Immature natural killer cell (primary cell): ENCODE measurements at places on chromosomes 7 and 10. TPM values are rescaled to one million over a fixed set of nuclear protein-coding genes. Genes with fewer than 3 reads are reported as not detected.

The MINDY4 gene
- not detected for polyA plus RNA-seq

The ACHE gene
- polyA plus RNA-seq: not detected

The VAX1 gene
- not detected for polyA plus RNA-seq

The PAPSS2 gene
- 0.14 TPM for polyA plus RNA-seq

The EN2 gene
- polyA plus RNA-seq: not detected

The OR2A14 gene
- polyA plus RNA-seq: not detected

The UNCX gene
- not detected for polyA plus RNA-seq

The LEP gene
- not detected for polyA plus RNA-seq

The FXYD4 gene
- not detected for polyA plus RNA-seq

The HSPA12A gene
- polyA plus RNA-seq: not detected

The TUBAL3 gene
- not detected for polyA plus RNA-seq

The BNIP3 gene
- 9.0 TPM for polyA plus RNA-seq

The ZNF365 gene
- 4.2 TPM for polyA plus RNA-seq

The SLC13A1 gene
- not detected for polyA plus RNA-seq

The SFTPA2 gene
- not detected for polyA plus RNA-seq

The AKR1C4 gene
- polyA plus RNA-seq: not detected

The CALY gene
- polyA plus RNA-seq: not detected

The TMEM236 gene
- 0.07 TPM for polyA plus RNA-seq

The NANOS1 gene
- 0.12 TPM for polyA plus RNA-seq

The NRCAM gene
- polyA plus RNA-seq: not detected

The LRIT1 gene
- polyA plus RNA-seq: not detected
